Endothelial cell of umbilical vein (primary cell): ENCODE measurements at places on chromosomes 5 and 9. TPM values are rescaled to one million over a fixed set of nuclear protein-coding genes. Genes with fewer than 3 reads are reported as not detected.

GRCh38 chr9:115183436-115183835 lies 65.5 kb upstream of the TNC start:
- DNase-seq = no peak

DNA sequence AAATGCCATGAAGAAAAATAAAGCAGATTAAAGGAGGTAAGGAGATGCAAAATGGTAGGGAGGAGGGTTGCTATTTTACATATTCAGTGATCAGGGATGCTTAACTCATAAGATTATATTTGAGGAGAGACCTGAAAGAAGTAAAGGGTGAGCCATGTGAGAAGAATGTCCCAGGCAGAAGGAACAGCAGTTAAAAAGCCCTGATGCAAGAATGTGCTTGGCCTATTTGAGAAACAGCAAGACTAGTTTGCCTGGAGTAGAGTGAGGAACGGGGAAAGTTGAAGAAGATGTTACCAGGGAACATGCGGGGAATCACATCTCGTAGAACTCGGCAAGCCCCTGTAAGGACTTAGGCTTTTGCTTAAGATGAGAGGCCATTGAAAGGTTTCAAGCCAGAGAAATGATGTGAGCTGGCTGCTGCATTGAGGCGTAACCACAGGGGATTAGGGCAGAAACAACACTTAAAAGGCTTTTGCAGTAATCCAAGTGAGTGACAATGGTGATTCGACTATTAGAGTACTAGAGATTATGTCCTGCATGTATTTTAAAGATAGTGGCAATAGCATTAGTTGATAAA lies 198.7 kb downstream of the VPS13A start:
- no peak for DNase-seq

DNA sequence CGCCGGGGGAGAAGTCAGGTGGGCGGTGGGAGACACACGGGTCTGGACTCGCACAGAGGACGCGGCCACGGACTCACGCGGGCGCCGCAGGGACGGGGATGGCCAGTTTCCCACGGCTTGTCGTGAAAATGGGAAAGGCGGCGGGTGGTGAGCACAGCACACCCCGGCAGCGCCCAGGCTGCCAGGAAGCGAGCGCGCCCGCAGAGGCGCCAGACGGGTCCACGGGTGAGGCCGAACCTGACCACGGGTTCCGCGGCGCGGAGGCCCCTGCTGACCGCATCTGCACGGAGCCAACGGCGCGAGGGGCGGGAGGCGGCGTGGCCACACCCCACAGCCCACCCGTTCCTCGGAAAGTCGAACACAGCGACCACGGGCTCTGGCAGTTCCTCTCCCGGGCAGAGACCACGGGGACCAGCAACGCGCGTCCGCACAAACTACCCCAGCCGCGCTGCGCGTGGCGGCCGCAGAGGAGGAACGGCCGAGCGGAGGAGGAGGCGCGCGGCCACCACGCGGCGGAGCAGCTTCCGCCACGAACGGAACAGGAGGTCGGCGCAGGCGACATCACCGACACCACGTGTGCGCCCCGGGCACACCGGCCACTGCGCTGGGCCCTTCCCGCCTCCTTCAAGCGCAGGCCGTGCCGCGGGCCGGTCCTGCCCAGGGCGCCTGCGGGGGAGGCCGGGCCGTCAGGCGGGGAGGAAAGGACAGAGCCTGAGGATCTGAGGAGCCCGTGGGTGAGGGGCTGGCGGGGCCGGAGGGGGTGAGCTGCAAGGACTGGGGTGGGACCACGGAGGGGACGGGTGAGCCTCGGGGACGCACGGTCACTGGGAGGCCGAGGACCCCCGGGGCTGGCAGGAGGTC lies 5.6 kb downstream of the EXD3 start:
- DNase-seq = no peak

DNA sequence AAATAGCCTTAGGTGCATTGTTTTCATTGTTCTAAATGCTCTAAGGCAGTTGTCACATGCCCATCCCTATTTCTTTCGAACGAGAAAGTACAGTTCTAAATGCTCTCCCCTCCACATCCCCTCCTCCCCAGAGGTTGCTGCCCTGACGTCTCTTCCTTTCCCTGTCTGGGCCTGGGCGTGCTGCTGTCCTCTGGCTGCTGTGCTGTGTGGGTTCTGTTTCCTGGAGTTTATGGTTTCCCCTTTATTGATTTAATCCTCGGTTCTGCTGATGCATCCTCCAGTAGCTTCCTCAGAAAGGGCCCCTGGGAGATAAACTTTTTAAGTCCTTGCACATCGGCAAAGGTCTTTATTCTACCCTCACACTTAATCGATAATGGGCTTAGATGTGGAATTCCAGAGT lies 48.8 kb downstream of the MVB12B start:
- peak; percentile 65 for DNase-seq

DNA sequence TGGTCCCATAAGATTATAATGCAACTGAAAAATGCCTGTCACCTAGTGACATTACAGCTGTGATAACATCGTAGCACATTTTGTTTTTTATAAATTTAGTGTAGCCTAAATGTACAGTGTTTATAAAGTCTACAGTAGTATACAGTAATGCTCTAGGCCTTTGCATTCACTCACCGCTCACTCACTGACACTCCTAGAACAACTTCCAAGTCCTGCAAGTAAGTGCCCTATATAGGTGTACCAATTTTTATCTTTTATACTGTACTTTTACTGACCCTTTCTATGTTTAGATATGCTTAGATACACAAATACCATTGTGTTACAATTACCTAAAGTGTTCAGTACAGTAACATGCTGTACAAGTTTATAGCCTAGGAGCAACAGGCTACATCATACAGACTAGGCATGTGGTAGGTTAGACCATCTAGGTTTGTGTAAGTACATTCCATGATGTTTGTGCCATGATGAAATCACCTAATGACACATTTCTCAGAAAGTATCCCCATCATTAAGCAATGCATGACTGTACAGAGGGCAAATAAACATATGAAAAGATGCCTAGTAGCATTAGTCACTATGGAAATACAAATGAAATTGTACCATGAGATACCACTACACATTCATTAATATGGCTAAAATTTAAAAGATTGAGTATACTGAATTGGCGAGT lies 127.6 kb downstream of the TRPM6 start:
- no peak for DNase-seq

DNA sequence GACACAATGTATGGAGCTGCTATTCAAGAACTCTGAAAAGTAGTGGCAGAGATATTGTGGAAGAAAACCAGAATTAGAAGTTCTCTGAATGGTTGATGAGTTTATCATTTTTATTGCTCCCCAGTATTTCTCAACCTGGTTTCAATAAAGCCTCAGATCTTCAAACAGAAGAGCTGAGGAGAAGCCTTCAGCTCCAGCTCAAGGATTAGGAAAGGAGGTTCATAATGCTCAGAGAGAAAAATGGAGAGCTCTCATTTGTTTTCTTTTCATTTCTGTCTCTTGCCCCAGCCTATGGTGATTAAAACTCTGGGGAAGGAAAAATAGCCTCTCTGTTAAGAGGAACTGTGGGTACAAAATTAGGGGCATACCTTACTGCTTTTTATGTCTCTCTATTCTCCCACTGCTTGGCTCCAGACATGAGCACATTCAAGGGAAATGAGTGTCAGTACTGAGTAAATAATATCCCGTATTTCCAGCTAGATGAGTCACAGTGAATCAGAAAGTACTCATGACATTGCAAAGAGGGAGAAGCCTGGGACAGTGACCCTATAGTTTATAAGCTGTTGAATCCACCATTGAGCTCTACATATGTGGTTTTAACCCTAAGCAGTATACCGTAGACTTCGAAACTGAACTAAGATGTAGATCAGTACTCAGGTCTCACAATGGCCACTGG lies 138.1 kb downstream of the EMB start:
- DNase-seq = no peak

DNA sequence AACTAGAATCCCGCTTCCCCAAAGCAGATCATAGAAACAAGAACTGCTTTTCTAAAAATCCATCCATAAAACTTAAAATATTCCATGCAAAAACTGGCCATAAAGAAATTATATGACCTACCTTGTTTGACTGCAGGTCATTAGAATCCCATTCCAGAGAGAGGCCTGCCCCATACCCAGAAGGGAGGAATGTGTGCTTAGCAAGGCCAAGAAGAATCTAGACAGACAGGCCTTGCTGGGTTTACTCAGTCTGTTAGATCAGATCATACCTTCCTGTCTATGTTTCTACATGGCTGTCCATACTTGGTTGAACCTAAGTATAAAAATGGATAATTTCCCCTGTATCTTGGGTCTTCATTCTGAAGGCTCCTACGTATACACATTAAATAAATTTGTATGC lies 358.8 kb upstream of the TRPC7 start:
- DNase-seq = no peak

- no peak for DNase-seq
Measured at GRCh38 chr5:119336845-119337580, 18.8 kb upstream of the TNFAIP8 start.

- DNase-seq = peak; percentile 25
Measured at GRCh38 chr5:6837519-6838110, 124.4 kb downstream of the TENT4A start.

GRCh38 chr5:140633021-140633471 lies at the start of gene CD14:
Gene CD14 (minus strand): TSS chr5:140633175. CDS start chr5:140633071, 104 bp downstream.
- DNase-seq = no peak

- no peak for DNase-seq
Measured at GRCh38 chr5:149162401-149163084, 21.2 kb downstream of the ABLIM3 start.

Gene ACER2
- total RNA-seq = 7.3 and 7.7 TPM in 2 replicates

GRCh38 chr9:88418715-88419540 lies 30.7 kb downstream of the SPIN1 start:
- DNase-seq = peak; percentile 15
